ENCODE measurements at places on chromosomes 4 and X.

- no peak for DNase-seq
Observed at GRCh38 chr4:90120037-90120436, 7.2 kb upstream of the CCSER1 start.

DNA sequence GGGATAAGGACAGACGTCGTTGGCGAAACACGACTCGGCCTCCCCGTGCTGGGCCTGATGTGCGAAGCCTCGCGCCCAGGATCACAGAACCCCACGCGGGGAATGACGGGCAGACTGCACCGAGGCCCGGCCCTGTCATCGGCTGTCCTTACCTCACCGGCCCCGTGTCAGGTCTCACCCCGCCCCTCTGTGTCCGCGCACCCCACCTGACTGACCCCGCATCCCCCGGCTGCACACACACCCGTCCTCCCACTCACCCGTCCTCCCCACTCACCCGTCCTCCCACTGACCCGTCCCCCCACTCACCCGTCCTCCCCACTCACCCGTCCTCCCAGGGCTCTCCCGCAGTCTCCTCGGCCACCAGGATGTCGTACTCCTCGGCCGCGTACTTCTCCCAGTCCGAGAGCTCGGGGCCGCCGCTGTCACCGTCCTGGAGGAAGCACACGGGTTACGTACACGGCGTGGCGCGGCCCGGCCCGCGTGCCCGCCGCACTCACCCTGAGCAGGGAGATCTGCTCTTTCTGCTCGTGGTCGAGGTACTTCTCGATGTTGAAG is 19.8 kb upstream of the GTPBP6 start:
- no peak for DNase-seq

DNA sequence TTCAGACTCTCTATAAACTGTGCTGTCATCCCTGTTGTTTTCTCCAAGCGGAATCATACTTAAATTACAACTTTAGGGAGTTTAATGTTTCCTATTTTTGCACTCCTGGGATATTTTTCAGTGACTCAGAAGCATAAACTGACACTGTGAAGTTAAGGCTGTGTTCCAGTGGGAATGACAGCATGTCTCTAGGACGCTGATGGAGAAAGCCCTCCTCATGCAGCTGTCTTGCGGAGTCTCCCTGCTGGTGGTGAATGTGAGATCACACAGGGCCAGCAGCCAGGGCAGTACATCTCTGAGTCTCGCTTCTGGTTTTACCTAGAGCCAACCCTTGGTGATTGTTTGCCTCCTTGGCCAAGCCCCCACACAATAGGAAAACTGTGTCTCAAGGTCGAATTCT is 53.3 kb downstream of the NFKB1 start:
- no peak for DNase-seq

GRCh38 chr4:10107111-10108091 is 9.2 kb downstream of the WDR1 start:
- no peak for DNase-seq

GRCh38 chr4:42817913-42818312 is 74.6 kb upstream of the GRXCR1 start:
- no peak for DNase-seq

GRCh38 chrX:71053217-71053621 is 14.9 kb downstream of the SNX12 start:
- peak; percentile 27 for DNase-seq

DNA sequence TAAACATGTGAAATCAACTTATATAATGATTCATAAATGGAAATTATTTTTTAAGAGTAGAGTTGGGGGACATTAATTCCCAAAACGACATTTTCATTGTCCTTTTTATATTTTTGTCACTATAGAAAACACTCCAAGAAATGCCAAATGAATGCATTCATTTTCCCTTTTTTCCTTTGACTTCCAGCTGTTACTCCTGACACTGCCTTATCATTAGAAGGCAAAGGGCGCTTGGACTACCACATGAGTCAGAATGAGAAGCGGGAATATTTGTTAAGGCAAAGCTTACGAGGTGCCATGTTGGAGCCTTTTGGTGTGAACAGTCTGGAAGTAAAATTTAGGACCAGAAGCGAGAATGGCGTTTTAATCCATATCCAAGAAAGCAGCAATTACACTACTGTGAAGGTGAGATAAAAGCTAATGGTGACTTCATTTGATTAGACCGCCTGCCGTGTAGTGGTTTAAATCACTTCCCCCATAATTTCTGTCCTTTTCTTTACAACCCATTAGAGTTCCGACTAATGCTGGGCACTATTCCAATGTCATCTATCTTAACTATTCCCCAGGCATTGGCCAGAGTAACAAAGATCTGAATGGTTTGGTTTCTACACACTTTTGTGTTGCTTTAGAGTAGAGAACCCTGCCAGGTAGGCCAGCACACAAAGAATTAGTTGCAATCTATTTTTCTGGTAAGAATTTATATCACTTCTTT is 166.7 kb downstream of the FAT4 start:
- no peak for DNase-seq

DNA sequence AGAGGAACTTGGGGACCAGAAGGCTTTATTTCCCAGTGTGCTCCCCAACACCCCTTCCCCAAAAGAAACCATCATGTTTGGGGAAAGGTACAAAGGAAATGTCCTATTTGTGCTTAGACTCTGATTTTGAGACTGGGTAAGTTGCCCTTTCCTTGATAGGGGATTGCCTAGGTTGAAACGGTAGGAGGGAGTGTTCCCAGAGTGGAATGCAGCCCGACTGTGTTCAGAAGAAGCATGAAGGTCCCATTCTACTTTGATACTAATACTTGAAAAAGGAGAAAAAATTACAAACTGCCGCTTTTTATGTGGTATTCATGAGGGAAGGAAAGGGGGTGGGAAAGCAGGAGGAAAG is 32.4 kb upstream of the TMEM131L start:
- no peak for DNase-seq

DNA sequence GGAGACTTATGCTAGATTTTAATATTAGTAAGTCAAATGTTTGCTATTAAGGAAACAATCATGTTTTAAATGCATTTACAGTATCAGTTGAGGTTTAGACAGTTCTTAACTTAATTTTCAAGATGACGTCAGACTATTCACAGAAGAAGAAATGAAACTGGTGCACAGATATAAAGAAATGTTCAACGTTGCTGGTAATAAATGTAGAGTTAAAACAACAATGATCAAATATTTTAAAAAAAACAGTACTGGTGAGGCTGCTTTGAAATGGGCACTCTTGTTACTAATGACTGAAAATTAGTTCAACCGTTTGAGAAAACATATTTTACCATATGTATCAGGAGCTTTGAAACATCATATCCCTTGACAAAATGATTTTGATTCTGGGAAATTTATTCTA is 44.2 kb downstream of the ABHD18 start:
- DNase-seq, result no peak

- DNase-seq, result no peak
Observed at GRCh38 chr4:8348071-8348470, 78.5 kb downstream of the HTRA3 start.

DNA sequence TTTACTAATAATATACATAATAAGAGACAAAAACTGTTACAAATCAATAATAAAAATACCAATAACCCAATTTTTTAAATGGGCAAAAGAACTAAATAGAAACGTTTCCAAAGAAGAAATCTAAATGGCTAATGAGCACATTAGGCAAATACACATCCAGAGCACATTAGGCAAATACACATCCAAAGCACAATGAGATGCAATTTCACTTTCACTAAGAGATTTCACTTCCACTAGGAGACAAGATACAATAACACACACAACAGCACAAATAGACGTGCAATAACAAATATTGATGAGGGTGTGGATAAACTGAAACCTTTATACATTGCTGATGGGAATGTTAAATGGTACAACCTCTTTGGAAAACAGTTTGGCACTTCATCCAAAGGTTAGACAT is 250.7 kb downstream of the ARAP2 start:
- DNase-seq, result no peak

DNA sequence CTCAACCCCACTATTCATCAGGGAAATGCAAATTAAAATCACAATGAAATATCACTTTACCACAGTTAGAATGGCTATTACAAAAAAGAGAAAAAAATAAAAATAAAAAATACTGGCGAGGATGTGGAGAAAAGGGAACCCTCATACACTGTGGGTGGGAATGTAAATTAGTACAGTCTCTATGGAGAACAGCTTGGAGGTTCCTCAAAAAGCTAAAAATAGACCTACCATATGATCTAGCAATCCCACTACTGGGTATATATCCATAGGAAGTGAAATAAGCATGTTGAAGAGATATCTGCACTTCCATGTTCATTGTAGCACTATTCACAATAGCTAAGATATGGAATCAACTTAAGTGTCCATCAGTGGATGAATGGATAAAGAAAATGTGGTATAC is 50.5 kb upstream of the PAGE1 start:
- DNase-seq, result no peak

- no peak for DNase-seq
Observed at GRCh38 chrX:15916704-15917084, 62.1 kb upstream of the AP1S2 start.

- DNase-seq, result no peak
Observed at GRCh38 chr4:150699599-150699998, 117.6 kb downstream of the MAB21L2 start.

GRCh38 chr4:666436-666810 is 7.7 kb downstream of the ATP5ME start:
- no peak for DNase-seq

GRCh38 chr4:80578001-80578400 is 242.5 kb downstream of the CFAP299 start:
- no peak for DNase-seq

- DNase-seq, result no peak
Observed at GRCh38 chr4:9820343-9820742, 38.9 kb downstream of the DRD5 start.

- DNase-seq, result no peak
Observed at GRCh38 chr4:179415037-179415846, 1973.0 kb upstream of the AGA start.

- DNase-seq, result no peak
Observed at GRCh38 chr4:6941796-6942195, 32.2 kb downstream of the TBC1D14 start.

DNA sequence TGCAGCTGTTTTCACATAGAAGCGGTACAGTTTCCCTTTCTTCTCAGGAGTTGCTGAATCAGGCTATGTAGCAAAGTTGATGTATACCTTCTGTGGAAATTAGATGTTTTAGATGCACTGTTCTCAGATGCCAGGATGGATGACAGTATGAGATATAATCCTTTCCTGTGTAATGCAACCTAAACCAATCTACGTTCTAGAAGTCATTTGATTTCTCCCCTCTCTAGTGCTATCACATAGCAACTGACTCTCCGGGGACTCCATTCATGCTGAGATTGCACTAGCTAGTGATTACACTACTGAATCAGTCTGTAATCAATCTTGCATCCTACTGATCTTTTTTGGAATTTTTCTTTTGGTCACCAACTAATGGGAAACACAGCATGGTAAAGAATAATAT is 1881.7 kb downstream of the PCDH7 start:
- no peak for DNase-seq

DNA sequence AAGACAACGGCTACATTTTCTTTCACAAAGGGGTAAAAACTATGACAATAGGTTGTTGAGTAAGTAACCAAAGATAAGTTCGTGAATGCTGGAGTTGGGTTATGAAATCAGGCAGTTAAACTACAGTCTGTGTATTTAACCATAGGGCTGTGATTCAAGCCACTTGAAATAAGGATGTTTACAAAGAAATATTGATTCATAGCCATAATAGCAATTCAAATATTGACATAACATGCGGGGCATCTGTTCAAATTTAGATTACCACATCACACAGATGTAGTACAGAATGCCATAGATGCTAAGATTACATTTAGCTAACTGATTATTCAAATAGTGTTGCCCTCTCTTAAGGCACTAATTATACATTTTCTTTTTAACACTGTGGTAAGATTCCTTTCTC is 364.1 kb downstream of the FSTL5 start:
- DNase-seq, result no peak

DNA sequence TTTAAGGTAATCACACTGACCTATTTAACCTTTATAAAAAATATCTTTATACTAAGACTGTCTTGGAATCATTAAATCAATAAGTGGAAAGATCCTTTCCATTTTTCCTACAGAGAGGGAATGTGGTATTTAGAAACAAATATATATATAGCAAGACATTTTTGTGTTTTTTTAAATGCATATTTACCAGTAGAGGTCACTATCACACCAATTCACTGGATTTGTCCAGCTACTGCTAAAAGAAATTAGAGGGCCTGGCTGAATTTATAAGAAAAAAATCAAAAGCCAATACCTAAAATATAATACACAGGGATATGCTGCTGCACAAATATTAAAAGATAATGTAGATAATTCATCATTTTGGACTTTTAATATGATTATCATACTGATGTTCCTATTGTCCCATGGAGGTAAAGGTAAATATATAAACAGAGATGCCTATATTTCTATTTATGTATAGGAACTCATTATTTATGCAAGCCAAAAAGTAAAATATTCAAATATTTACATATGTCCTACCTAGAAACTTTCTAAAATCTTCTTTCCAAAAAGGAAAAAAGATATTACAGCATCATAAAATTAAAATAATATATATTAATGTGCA is 69.5 kb downstream of the PDE5A start:
- DNase-seq, result peak; percentile 3

GRCh38 chrX:106919932-106920452 is at the start of gene CLDN2:
Gene CLDN2, plus strand, starts transcription at chrX:106920402. Its CDS starts 7,827 bp downstream, at chrX:106928229.
- DNase-seq, result no peak

- DNase-seq, result no peak
Observed at GRCh38 chrX:72095370-72095769, 36.3 kb downstream of the RTL5 start.

GRCh38 chr4:6851962-6852361 is 57.7 kb upstream of the TBC1D14 start:
- DNase-seq, result no peak

DNA sequence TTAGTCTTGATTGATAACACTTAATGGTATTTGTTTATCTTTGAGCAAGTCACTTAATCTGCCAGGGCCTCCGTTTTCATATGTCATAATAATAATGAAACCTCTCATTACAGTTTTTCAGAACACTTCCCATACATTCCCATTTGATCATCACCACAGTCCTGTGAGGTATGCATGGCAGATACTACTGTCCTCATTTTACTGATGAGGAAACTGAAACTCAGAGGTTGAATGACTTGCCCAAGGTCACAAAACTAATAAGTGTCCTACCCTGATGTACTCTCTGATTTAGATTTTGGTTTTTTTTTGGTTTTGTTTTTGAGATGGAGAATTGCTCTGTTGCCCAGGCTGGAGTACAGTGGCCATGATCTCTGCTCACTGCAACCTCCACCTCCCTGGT is 25.7 kb downstream of the ZFX start:
- DNase-seq, result no peak

DNA sequence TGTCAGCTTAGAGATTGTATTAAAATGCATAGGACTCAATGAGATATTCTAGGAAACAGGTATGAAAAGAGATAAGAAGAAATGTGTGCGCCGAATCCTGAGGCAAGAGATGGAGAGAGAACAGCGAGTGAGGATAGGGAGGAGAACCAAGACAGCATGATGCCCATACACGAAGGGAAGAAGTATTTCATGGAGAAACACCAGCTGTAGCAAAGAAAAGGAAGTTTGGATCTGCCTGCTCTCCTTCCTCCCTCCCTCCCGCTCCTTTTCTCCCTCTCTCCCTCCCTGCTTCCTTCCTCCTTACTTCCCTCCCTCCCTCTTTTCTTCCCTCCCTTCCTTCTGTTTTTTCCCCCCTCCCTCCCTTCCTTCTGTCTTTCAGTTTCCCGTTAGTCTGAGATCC is 318.6 kb upstream of the TAPT1 start:
- no peak for DNase-seq

GRCh38 chr4:40055863-40056715 is 561 bp upstream of the N4BP2 start:
- peak; percentile 62 for DNase-seq

- peak; percentile 56 for DNase-seq
Observed at GRCh38 chrX:120213438-120214265, 37.0 kb upstream of the ZBTB33 start.

- no peak for DNase-seq
Observed at GRCh38 chr4:107888237-107888636, 43.1 kb upstream of the CYP2U1 start.

Measured in CD4-positive, alpha-beta T cell treated with Interleukin-12 subunit alpha and Interleukin-12 subunit beta, for 1 hour (primary cell).